Natural killer cell (primary cell): ENCODE measurements at places on chromosomes 11 and 22. TPM values are rescaled to one million over a fixed set of nuclear protein-coding genes. Genes with fewer than 3 reads are reported as not detected.

- no peak for DNase-seq
- no peak overlapping the region for H3K4me3 ChIP-seq
- H3K36me3 ChIP-seq = peaks cover 4% of the 10 kb centered on the region
- no peak overlapping the region for H3K27ac ChIP-seq
These were observed 13.9 kb upstream of the ADSL start for GRCh38 chr22:40332319-40332781.

DNA sequence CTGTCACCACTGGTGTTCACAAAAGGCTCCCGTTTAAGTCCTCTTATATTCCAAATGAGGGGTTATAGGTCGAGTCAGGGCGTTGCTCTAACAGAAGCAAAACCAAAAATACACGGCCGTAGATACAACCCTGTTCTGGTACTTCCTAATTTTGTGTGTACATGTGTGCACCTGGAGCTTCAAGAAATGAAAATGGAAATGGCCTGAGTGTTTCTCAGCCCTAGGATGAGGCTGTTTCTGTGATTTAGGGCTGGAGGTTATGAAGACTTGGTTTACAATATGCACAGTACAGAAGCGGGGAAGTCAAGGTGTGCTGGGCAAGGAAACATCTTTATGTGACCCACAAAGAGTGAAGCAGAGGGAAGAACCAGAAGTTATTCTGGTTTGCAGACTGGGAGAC, 110.4 kb upstream of the OR4B1 start:
- no peak overlapping the region for H3K4me3 ChIP-seq
- DNase-seq = no peak
- peak overlapping the region; percentile 60 for H3K27ac ChIP-seq
- H3K4me1 ChIP-seq = peaks cover 59% of the 10 kb centered on the region

- no peaks in the 10 kb centered on the region for H3K27me3 ChIP-seq
- no peak overlapping the region for H3K27ac ChIP-seq
- DNase-seq = no peak
- H3K36me3 ChIP-seq = peaks cover 2% of the 10 kb centered on the region
These were observed 51.5 kb downstream of the ALG9 start for GRCh38 chr11:111819829-111820237.

- H3K4me1 ChIP-seq = no peaks in the 10 kb centered on the region
- no peak overlapping the region for H3K27ac ChIP-seq
- H3K4me3 ChIP-seq = no peak overlapping the region
- DNase-seq = no peak
- H3K36me3 ChIP-seq = no peaks in the 10 kb centered on the region
These were observed 275.0 kb downstream of the FAM76B start for GRCh38 chr11:95514416-95515110.

DNA sequence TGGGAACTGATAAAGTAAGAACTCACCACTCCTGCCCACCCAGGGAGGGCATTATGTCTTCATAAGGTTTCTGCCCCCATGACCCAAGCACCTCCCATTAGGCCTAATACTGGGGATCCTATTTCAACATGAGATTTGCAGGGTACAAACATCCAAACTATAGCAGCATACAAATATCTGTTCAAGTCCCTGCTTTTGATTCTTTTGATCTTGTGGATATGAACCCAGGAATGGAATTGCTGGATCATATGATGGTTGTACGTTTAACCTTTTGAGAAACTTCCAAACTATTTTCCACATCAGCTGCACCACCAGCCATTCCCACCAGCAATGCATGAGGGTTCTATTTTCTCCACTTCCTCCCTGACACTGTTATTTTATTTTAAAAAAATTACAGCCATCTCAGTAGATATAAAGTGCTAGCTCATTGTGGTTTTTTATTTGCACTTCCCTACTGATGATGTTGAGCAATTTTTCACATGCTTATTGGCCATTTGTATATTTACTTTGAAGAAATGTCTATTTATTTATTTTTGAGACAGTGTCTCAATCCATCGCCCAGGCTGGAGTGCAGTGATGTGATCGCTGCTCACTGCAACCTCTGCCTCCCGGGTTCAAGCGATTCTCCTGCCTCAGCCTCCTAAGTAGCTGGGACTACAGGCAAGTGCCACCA, 7.1 kb upstream of the ATG16L2 start:
- DNase-seq = no peak
- peaks cover 18% of the 10 kb centered on the region for H3K4me1 ChIP-seq
- peak overlapping the region; percentile 34 for H3K27ac ChIP-seq
- H3K36me3 ChIP-seq = peaks cover 4% of the 10 kb centered on the region
- H3K4me3 ChIP-seq = no peak overlapping the region

- peak overlapping the region; percentile 85 for H3K27ac ChIP-seq
- peak overlapping the region; percentile 63 for H3K4me3 ChIP-seq
- DNase-seq = no peak
- H3K36me3 ChIP-seq = peaks cover 19% of the 10 kb centered on the region
- H3K4me1 ChIP-seq = peaks cover 48% of the 10 kb centered on the region
These were observed 724 bp upstream of the RASGRP2 start for GRCh38 chr11:64744544-64745188.

GRCh38 chr11:12901272-12901671, 107.8 kb upstream of the RASSF10 start:
- H3K4me1 ChIP-seq = no peaks in the 10 kb centered on the region
- H3K4me3 ChIP-seq = no peak overlapping the region
- H3K36me3 ChIP-seq = no peaks in the 10 kb centered on the region
- H3K27ac ChIP-seq = no peak overlapping the region
- H3K27me3 ChIP-seq = no peaks in the 10 kb centered on the region
- DNase-seq = no peak

- no peaks in the 10 kb centered on the region for H3K27me3 ChIP-seq
- no peak overlapping the region for H3K27ac ChIP-seq
- H3K4me3 ChIP-seq = no peak overlapping the region
- DNase-seq = no peak
These were observed 1758.2 kb upstream of the RAG2 start for GRCh38 chr11:38356255-38356654.

DNA sequence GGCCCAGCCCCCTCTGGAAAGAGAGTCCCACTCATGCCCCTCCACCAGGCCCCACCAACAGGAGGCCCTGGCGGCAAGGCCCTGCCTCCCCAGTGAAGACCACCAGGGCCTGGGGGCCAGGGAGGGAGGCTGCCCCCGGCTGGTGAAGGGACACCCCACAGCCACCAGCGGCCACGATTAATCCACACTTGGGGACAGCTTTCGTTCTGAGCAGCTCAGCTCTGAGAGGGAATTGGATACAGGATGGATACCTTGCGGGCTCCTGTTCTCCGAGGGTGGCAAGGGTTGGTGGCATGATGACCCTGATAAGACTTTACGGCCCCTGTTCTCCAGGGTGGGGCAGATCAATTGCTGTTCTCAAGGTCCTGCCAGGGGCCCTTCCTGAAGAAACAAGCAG, 6.9 kb upstream of the NLRP6 start:
- no peaks in the 10 kb centered on the region for H3K27me3 ChIP-seq
- peaks cover 39% of the 10 kb centered on the region for H3K4me1 ChIP-seq
- H3K27ac ChIP-seq = no peak overlapping the region
- H3K4me3 ChIP-seq = no peak overlapping the region

GRCh38 chr11:100841711-100842407, 154.8 kb downstream of the ARHGAP42 start:
- no peaks in the 10 kb centered on the region for H3K4me1 ChIP-seq
- H3K4me3 ChIP-seq = no peak overlapping the region
- H3K27me3 ChIP-seq = no peaks in the 10 kb centered on the region
- DNase-seq = no peak
- H3K36me3 ChIP-seq = no peaks in the 10 kb centered on the region
- H3K27ac ChIP-seq = no peak overlapping the region

TEX12 gene
- total RNA-seq = 0.45 TPM

CRACR2B gene
- total RNA-seq = 3.4 TPM

- H3K27ac ChIP-seq = no peak overlapping the region
- H3K4me1 ChIP-seq = peaks cover 16% of the 10 kb centered on the region
- H3K36me3 ChIP-seq = no peaks in the 10 kb centered on the region
- H3K27me3 ChIP-seq = no peaks in the 10 kb centered on the region
- DNase-seq = no peak
These were observed 116.7 kb upstream of the NCAM1 start for GRCh38 chr11:112844517-112844916.

- peaks cover 43% of the 10 kb centered on the region for H3K36me3 ChIP-seq
- H3K27ac ChIP-seq = peak overlapping the region; percentile 56
- H3K4me3 ChIP-seq = no peak overlapping the region
- H3K27me3 ChIP-seq = no peaks in the 10 kb centered on the region
- DNase-seq = no peak
- peaks cover 14% of the 10 kb centered on the region for H3K4me1 ChIP-seq
These were observed 5.4 kb downstream of the PCF11 start for GRCh38 chr11:83162377-83162776.

- H3K27ac ChIP-seq = no peak overlapping the region
- H3K27me3 ChIP-seq = no peaks in the 10 kb centered on the region
- H3K4me3 ChIP-seq = no peak overlapping the region
- no peak for DNase-seq
These were observed 5.9 kb upstream of the MRGPRG start for GRCh38 chr11:3224401-3225057.

MEI1 gene
- 75.6 TPM for total RNA-seq

GRCh38 chr22:20514658-20515406, 7.4 kb downstream of the MED15 start:
- DNase-seq = no peak
- H3K27me3 ChIP-seq = no peaks in the 10 kb centered on the region
- H3K4me1 ChIP-seq = peaks cover 62% of the 10 kb centered on the region
- H3K4me3 ChIP-seq = no peak overlapping the region
- no peak overlapping the region for H3K27ac ChIP-seq

DNA sequence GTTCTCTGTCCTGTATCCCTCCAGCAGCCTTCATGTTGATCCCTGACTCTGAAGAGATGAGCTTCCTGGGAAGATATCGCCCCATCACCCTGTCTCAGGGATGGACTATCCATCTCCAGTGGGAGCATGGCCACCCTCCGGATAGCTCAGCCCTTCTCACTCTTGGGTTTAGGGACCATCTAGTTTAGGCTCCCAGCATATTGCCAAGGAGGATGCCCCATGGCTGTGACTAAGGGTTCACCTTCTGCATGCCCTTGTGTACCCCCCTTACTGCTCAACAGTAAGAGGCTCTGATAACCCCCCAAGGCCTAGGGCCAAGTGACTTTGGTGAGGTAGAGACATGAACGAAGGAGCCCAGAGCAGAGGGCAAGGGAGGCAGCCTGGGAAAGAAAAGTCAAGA, 1.3 kb downstream of the TMPRSS13 start:
- H3K36me3 ChIP-seq = no peaks in the 10 kb centered on the region
- no peak overlapping the region for H3K27ac ChIP-seq
- H3K4me3 ChIP-seq = no peak overlapping the region
- H3K27me3 ChIP-seq = no peaks in the 10 kb centered on the region

GRCh38 chr11:68325907-68326220, 13.5 kb downstream of the LRP5 start:
- H3K27ac ChIP-seq = no peak overlapping the region
- H3K36me3 ChIP-seq = no peaks in the 10 kb centered on the region
- H3K27me3 ChIP-seq = no peaks in the 10 kb centered on the region
- no peak for DNase-seq

OR8D1 gene
- not detected for total RNA-seq

CSNK2A3 gene
- 1.1 TPM for total RNA-seq

TBC1D10A gene
- total RNA-seq = 48.0 TPM

GRCh38 chr11:62137881-62138629, 14.2 kb downstream of the INCENP start:
- no peak overlapping the region for H3K27ac ChIP-seq
- no peak for DNase-seq
- H3K4me1 ChIP-seq = no peaks in the 10 kb centered on the region
- no peaks in the 10 kb centered on the region for H3K27me3 ChIP-seq

GRCh38 chr22:42258126-42258525, 12.3 kb downstream of the TCF20 start:
- H3K27ac ChIP-seq = no peak overlapping the region
- no peak for DNase-seq
- H3K36me3 ChIP-seq = no peaks in the 10 kb centered on the region
- no peaks in the 10 kb centered on the region for H3K27me3 ChIP-seq

- H3K4me1 ChIP-seq = peaks cover 80% of the 10 kb centered on the region
- H3K4me3 ChIP-seq = no peak overlapping the region
- H3K36me3 ChIP-seq = no peaks in the 10 kb centered on the region
- DNase-seq = peak; percentile 14
- peaks cover 21% of the 10 kb centered on the region for H3K27me3 ChIP-seq
These were observed 3.7 kb upstream of the PGGHG start for GRCh38 chr11:285021-285893.

CD3D gene
- total RNA-seq = 84.1 TPM

- H3K27me3 ChIP-seq = peaks cover 2% of the 10 kb centered on the region
- H3K36me3 ChIP-seq = no peaks in the 10 kb centered on the region
- no peak overlapping the region for H3K27ac ChIP-seq
- no peaks in the 10 kb centered on the region for H3K4me1 ChIP-seq
- no peak for DNase-seq
- H3K4me3 ChIP-seq = no peak overlapping the region
These were observed 51.1 kb downstream of the WNT7B start for GRCh38 chr22:45925811-45926351.

LRRC56 gene
- total RNA-seq = 1.5 TPM

GRCh38 chr22:21444701-21445436, 22.3 kb upstream of the TMEM191C start:
- H3K4me3 ChIP-seq = no peak overlapping the region
- no peak overlapping the region for H3K27ac ChIP-seq
- DNase-seq = peak; percentile 12
- no peaks in the 10 kb centered on the region for H3K27me3 ChIP-seq

OR56A1 gene
- 0.16 TPM for total RNA-seq

GRCh38 chr11:134582770-134583095, 170.7 kb upstream of the B3GAT1 start:
- no peak for DNase-seq
- H3K27ac ChIP-seq = peak overlapping the region; percentile 72
- H3K27me3 ChIP-seq = no peaks in the 10 kb centered on the region
- H3K4me3 ChIP-seq = no peak overlapping the region

DNA sequence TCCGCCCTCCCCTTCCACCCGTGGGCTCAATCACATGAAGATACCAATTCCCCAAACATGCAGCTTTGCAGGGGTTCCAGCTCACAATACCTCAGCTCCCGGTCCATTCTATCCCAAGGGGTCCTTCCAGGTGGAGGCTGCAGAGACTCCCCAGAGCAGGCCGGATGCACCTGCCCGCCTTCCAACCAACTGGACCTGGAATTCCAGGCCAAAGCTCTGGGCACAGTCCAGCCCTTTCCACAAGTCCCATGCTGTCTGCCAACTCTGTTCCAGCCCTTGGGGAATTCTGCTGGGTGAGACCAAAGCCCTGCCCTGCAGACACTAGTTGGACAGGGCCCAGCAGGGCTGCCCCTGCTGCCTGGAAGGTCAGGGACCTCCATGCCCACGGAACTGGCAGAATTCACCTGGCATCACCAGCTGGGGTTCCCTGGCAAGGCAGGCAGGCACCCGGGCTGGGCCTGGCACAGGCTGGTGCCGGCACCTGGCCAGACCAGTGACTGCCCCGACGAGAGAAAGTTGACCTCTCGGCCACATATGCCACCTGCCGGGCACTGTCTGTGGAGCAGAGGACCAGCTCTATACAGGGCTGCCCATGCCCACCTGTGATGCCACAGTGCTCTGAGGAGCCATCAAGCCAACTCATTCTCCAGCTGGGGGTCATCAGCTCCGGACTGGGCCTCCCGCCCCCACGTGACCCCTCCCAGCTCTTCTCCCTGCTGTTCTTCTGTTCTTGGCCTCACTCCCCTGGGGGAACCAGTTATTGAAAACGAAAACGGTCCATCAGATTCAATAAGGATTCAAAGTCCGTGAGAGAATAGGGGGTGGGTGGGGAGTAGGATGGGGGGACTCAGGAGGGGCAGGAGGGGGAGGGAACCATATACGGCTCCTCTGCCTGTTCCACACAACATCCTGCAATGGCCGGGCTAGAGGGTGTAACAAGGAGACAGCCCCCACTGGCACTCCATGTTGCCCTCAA, 4.7 kb downstream of the SYT7 start:
- no peaks in the 10 kb centered on the region for H3K36me3 ChIP-seq
- peaks cover 15% of the 10 kb centered on the region for H3K27me3 ChIP-seq
- H3K27ac ChIP-seq = no peak overlapping the region
- H3K4me3 ChIP-seq = no peak overlapping the region
- peaks cover 8% of the 10 kb centered on the region for H3K4me1 ChIP-seq
